ENCODE measurements at places on chromosomes 2 and 18.

GRCh38 chr2:175400975-175401374 is 219.5 kb upstream of the ATP5MC3 start:
- DNase-seq = no peak

DNA sequence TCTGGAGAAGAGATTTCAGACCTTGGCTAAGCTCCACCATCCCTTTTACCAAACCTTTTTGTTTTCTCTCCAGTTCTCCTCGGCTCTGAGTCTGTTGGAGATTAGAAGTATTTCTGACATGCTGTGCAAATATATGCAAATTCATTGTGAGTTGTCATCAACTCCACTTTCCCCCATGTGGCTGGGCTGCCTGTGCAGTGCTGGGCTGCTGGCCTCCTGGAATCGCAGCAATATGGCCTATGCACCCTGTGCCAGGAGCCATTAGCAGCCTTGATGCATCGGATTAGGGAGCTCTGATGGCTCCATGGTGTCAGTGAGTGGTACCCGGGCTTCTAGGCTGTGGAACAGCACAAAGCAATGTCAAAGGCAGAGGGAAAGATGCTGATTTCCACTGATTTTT is 80.0 kb downstream of the GPR39 start:
- DNase-seq = no peak

GRCh38 chr18:9329471-9329870 is 5.1 kb upstream of the TWSG1 start:
- DNase-seq = no peak

- DNase-seq = no peak
Observed at GRCh38 chr2:220949466-220949865, 622.6 kb downstream of the EPHA4 start.

GRCh38 chr2:221569871-221570270 is 2.2 kb downstream of the EPHA4 start:
- no peak for DNase-seq

GRCh38 chr2:28544922-28545589 is 49.2 kb downstream of the PLB1 start:
- no peak for DNase-seq

GRCh38 chr2:190462181-190462580 is 54.0 kb downstream of the MFSD6 start:
- no peak for DNase-seq

GRCh38 chr2:10906926-10907625 is 4.7 kb upstream of the KCNF1 start:
- no peak for DNase-seq

DNA sequence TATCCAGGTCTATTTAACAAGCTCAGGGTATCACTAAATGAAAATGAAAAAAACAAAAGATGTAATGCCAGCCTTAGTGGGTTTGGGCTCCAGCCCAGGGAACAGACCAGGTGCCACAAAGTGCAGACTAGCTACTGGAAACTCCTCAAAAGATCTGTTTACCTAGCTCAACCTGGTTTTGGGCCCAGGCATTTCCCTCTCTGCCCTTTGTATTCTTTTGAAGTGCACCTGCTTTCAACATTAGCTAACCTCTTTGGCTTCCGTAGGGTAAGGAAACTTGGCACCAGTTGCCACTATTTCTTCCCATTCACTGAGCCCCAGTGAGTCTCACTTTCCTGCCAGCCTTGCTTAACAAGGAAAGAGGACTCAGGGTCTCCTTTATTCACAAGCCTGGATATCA is 123.6 kb upstream of the CDCA7 start:
- DNase-seq = no peak

- no peak for DNase-seq
Observed at GRCh38 chr2:45195916-45196315, 186.7 kb upstream of the SIX2 start.

DNA sequence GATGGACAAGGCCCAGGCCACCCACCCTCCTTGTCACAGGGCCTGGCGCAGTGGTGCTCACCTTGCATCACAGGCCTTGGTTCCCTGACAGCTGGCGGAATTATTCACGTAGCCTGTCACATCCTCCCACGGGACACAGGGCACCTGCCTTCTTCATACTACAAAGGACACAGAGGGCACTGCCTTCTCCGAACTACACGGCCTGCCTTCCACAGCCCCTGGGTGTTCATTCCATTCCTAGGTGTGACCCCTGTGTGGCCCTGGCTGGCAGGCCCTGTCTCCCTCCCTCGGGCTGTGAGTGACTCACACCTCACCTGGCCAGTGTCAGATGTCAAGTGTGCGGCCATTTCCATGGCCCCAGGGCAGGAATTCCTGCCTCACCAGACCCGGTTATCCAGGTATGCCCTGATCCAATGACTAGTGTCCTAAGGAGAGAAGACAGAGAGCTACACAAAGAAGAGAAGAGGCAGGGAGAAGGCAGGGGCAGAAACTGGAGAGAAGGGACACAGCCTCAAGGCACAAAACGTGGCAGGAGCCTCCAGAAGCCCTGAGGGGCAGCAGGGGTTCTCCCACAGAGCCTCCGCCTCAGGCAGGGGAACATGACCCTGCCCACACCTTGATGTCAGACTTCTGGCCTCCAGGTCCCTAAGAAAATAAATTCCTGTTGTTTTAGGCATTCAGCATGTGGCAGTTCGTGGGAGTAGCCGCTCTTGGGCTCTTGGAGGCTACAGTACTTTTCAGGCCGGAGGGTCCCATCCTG is 43.4 kb downstream of the MBP start:
- DNase-seq = no peak

GRCh38 chr2:237283131-237283928 is 130.6 kb downstream of the COL6A3 start:
- DNase-seq = no peak

DNA sequence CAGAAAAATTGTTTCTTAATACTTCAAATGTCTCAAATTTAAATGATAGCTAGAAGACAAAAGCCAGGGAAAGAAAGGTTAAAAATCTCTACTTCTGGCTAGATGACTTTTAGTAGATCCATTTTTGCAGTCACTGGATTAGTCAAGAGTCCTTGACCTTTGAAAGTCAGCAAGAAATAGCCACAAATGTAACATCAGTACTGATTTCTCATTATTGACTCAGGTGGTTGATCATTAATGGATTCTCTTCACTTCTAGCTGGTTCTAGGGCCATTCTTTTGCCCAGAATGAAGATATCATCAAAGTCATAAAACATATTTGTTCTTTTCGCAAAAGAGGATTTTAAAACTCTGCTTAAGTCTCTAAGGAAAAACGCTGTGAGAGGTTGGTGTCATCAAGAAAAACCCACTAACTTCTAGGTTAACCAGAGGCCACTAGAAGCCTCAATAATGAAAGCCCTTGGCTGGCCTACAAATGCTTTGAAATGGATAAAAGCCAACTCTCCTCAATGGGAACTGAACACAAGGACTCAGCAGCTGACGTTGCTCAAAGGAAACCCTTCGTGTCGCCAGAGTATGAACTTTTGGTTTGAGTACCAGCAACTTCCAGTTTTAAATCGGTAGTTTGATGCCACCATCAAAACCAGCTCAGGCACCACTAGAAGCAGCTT is 66.3 kb downstream of the IRS1 start:
- no peak for DNase-seq

GRCh38 chr2:176537932-176538331 is 268.7 kb downstream of the MTX2 start:
- no peak for DNase-seq

- no peak for DNase-seq
Observed at GRCh38 chr2:113058411-113058994, 495 bp upstream of the IL36RN start.

DNA sequence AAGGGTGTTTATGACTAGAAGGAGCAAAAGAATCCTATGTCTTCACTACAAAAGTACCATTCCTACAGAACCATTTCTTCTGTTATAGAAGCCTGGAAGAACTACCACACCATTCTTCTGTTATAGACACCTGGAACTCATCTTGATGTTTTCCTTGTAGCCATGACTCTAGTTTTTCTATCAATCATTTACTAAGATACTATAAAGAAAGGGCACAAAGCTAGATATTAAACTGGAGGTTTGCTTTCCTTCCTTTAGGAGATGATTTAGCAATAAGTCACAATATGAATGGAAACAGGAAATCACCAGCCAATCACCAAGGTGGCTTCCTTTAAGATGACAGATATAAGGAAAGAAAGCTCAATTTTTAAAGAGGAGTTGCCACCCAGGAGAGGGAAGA is 100.3 kb upstream of the NEUROD1 start:
- no peak for DNase-seq

DNA sequence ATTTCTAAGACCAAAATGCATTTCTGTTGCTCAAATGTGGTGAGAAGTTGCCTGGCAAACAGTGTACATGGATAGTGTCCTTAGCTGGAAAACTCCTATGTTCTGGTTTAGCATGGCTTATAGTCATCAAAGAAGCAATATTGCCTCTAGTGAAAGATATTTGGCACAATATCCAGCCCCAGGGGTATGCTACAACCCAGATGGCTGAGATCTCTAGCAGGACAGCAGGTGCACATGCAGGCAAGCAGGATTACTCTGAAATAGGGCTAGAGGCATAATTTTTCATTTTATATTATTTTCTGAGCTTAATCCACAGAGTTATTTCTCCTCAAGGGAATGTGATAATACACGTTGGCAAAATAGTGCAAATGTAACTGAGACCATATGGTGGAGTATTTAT is 34.0 kb downstream of the CCDC195 start:
- no peak for DNase-seq

GRCh38 chr2:54083445-54083844 is 32.0 kb upstream of the ACYP2 start:
- DNase-seq = no peak

GRCh38 chr2:119195001-119195400 is 28.6 kb upstream of the STEAP3 start:
- no peak for DNase-seq

DNA sequence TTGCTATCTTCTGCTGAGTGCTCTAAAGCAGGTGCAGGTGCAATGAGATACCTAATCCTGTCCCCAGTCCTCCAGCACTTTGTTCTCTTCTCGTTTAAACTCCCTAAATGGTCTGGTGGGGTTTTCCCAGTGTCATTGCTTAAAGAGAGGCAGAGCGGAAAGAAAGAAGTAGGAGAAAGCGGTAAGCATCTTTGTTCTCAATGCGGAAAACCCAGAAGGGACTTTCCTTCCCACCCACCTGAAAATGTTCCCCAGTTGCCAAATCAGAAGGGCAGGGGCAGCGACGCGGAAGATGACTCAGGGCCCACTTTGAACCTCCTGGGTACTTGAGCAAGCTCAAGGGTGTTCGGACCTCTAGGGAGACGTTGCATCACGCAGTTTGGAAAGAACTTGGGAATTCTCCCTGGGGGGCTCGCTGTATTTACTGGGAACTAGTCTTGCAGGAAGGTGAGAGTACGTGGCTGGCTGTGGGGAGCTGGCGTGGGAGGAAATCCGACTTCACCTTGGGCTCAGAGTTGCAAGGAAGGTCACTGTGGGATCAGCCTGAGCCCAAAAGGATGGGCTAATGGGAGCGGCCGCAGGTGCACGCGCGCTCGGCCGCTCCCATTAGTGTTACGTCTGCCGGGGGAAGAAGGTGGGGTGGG is 589 bp upstream of the SGPP2 start:
- peak; percentile 44 for DNase-seq

GRCh38 chr2:121697108-121697631 is 39.5 kb downstream of the NIFK start:
- DNase-seq = no peak

DNA sequence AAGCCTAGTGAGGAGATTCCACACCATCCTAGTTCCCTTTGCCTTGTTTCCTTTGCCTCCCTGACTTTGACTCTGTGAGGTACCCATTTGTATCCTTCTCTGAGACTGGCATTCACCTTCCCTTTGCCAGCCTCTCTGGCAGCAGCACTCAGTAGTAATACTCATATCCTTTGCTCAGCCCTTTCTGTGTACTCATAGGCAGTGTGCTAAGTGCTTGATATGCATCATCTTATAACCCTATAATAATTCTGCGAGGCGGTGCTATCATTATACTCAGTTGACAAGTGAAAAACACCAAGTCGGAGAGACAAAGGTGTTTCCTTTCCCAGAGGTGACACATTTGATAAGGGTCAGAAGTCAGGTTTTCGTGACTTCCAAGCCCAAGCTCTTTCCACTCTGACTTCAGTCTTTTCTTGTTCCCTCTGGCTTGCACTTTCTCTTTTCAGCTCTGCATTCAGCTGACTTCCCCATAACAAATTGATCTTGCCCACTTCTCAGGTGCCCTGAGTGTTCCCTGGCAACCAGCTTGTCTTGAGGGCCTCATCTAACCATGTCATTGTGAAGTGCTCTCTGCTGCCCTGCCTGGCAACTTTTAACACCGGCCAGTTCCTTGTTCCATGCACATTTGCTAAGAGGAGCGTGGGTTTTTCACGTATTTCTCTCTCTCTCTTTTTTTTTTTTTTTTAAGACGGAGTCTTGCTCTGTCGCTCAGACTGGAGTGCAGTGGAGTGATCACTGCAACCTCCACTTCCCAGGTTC is 94.5 kb upstream of the UPP2 start:
- no peak for DNase-seq

GRCh38 chr2:16386431-16386830 is 279.2 kb downstream of the CYRIA start:
- no peak for DNase-seq

DNA sequence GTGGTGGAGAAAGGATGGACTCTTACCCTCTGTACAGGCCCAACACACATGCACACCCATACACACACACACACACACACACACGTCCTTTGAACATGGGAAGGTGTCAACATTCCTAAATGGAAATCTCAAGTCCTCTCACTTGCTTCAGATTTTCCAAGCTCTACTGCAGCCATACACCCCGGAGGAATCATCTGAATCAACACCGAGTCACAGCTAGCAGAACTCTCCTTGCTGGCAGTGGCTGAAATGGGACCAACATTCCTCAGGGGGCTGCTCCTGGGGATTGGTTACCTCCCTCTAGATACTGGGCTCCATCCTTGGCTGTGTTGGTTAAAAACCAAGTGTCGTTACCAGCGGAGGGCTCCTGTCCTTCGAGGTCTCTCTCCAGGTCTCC is 112.7 kb downstream of the BCL11A start:
- no peak for DNase-seq
